ENCODE measurements at places on chromosomes 16 and 17.

DNA sequence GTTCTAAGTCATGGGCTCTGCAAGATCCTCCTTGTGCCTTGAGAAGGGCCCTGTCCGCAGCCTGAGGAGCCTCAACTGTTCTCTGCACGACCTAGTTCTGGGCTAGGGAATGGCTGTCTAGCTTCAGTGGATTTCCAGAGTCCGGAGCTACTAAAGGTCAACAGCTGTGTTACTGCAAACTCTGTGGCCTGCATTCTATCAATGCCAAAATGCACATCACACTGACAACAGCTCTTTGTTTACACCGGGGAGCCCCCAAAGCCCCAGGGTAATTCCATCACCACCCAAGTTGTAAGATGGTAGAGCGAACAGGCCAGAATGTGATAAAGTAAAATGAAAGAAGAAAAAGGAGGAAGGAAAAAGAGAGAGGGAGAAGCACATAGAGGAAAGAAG, 610.2 kb downstream of the MAF start:
- no peak for DNase-seq

- peak; percentile 51 for DNase-seq
Observed at GRCh38 chr17:38750312-38751121, 2.0 kb upstream of the PSMB3 start.

DNA sequence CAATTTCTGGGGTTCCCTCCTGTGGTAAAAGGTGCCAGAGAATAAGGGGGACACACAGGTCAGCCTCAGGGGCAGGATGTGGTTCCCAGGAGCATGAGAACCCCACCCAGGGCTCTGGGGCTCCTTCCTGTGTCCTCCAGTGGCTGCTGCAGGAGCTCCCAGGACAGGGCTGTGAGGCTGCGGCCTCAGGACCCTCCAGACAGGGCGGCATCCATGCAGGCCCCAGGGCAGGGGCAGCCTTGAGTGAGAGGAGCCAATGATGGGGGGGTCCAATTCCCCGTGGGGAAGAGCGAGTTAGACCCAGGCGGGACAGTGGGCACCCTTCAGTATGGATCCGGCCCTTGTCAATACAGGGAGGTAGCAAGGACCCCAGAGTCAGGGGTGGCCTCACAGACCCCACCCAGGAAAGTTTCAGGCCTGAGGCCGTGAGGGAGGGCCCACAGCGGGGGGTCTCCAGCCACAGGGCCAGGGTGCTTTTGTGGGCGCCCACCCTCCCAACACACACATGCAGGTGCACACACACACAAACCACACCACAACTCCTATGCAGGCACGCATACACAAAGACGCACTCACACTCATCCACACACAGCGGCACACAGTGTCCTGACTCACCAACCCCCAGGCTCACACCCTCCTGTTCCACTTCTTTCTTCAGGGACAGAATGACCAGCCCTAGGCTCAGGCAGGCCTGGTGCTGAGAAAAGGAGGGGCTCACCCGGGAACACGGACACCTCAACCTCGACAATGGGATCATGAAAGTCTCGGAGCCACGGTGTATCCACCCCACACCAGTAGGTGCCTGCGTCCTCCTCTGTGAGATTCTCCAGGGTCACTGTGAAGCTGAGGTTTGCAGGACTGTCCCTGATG, 1.8 kb downstream of the CD300C start:
- DNase-seq = no peak

GRCh38 chr17:77717941-77718668, 240.4 kb upstream of the TNRC6C start:
- no peak for DNase-seq

GRCh38 chr17:5883775-5884665, 186.2 kb upstream of the WSCD1 start:
- no peak for DNase-seq

DNA sequence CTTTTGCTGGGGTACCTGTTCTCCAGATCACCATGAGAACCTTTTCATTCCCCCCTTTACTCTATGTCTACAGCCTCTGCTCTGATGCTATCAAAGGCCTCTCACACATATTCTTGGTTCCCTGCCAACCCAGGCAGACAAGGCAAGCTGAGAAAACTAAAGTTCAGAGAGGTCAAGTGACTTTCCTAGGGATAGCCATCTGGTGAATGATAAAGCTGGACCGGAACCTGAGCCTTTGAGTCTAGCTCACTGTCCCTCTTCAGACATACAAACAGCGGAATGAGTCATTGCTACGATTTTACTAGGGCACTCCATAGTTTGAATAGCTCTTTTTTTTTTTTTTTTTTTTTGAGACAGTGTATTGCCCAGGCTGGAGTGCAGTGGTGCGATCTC, 73.3 kb downstream of the XYLT1 start:
- DNase-seq = peak; percentile 57

GRCh38 chr17:39209317-39210092, 9.4 kb downstream of the RPL19 start:
- DNase-seq = no peak

GRCh38 chr16:69720822-69721430, 5.4 kb downstream of the NQO1 start:
- no peak for DNase-seq

GRCh38 chr17:66392783-66393437, 90.5 kb downstream of the PRKCA start:
- no peak for DNase-seq

DNA sequence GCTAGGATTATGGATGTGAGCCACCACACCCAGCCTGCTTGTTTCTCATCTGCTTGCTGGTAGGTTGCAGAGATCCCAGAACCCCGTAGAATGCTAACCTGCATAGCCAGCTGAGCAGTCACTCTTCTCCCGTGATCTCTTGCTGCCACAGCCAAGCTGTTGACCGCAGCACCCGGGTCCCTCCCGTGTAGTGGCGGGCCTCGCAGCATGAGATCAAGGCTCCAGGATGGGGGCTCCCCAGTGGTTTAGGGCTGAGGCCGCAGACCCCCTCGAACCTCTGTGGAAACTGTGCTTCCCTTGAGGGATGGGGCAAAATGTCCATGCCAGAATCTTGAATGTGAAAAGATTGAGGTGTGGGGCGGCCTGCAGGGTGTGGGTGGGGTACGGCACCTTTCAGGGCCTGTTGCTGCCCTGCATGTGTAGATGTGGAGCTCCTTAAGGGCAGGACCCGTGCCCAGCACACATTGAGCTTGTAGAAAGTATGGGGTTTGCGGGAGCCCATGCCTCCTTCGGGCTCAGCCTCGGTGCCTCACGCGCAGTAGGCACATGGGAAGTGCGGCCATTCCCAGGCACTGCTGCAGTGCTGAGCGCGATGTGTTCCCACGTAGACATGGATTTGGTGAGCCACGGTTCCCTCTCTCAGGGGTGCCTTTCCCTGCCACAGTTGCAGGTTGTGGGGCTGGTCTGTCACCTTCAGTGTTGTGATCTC, 99.9 kb downstream of the BANP start:
- DNase-seq = no peak

DNA sequence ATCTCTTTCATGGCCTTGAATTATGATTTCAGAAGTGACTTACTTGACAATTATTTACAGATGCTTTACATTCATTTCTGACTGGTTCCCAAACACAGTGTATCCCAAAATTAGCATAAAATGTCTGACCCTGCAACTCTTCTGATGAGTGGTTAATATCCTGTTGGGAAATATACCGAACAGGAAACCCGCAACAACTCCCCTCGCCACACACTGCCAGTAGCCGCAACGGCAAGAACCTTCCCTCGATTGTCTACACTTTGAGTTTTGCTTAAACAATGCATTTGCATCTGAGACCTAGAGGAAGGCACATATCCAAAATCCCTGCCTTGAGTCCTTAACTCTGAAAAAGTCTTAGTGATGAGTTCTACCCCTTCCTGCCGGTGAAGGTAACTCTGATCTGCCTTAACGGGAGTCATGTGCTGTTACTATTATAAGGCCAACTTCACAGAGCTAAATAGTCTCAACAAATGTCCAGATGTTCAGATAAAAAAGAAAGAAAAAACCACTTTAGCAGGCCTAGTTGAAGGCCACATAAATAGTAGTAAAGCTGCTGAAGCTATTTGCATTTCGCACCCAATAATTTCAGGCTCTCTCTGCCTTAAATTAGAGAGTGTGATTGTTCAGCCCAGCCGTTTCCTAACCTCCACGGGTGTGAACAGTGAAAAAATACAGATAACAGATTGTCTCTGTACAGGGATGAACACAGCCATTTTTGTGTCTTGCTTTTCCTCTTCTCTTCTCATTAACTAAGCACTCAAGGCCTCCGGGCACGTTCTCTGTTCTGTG, 321.1 kb downstream of the HS3ST3B1 start:
- DNase-seq = no peak

Data from NCI-H1105 (cell line).